ENCODE measurements at places on chromosomes 3 and 15. TPM values are rescaled to one million over a fixed set of nuclear protein-coding genes. Genes with fewer than 3 reads are reported as not detected.

- H3K27me3 ChIP-seq: no peaks in the 10 kb centered on the region
- no peak overlapping the region for H3K4me3 ChIP-seq
- no peak for DNase-seq
- H3K36me3 ChIP-seq: no peaks in the 10 kb centered on the region
- peak overlapping the region; percentile 66 for H3K27ac ChIP-seq
Observed at GRCh38 chr15:99437315-99438223, 128.2 kb upstream of the MEF2A start.

DNA sequence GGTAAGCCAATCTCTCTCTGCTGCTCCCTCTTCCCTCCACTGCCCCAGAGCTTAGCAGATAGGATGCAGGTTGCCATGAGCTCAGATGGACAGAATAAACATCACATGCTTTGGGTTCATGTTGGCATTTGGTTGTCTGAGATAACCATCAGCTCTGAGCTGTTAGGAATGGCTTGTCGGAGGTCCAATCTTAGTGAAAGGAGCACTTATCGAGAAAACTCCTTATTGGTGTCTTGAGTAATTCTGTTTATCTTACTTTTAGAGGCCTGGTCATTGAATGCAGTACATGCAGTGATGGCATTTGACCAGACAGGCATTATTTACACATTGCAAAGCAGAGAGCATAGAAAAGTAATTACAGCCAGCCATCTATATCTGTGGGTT, 99.7 kb downstream of the CEMIP start:
- no peak overlapping the region for H3K4me3 ChIP-seq
- no peak for DNase-seq
- peaks cover 5% of the 10 kb centered on the region for H3K4me1 ChIP-seq
- H3K36me3 ChIP-seq: no peaks in the 10 kb centered on the region
- no peaks in the 10 kb centered on the region for H3K27me3 ChIP-seq
- H3K27ac ChIP-seq: no peak overlapping the region

The RNF7 gene
- total RNA-seq: 98.0 TPM

DNA sequence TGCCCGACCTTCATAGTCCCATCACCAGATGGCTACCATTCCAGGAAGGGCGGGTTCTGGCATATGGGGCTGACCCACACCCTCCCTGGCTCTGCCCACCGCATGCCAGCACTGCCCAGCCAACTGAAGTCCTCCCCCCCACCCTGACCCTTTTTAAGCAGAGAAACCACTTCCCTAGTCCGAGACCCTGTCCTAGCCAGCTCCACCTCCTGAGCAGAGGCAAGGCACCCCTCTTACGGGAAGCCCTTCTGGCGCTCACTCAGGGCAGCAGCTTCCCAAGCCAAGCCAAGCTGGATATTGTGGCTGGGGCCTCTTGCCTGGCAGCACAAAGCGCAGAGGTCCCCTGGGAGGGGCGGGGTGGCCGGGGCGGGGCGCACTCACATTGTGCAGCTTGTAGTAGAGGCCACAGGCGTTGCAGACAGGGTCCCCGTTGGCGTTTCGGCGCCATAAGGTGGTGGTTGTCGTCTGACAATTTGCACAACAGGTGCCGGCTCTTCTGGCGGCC, 11.5 kb downstream of the GATA2 start:
- H3K36me3 ChIP-seq: no peaks in the 10 kb centered on the region
- no peak for DNase-seq
- peaks cover 43% of the 10 kb centered on the region for H3K4me1 ChIP-seq

The CCR8 gene
- not detected for total RNA-seq

The GOLGA8O gene
- not detected for total RNA-seq

GRCh38 chr3:46895204-46895660, 17.7 kb downstream of the PTH1R start:
- H3K4me1 ChIP-seq: peaks cover 41% of the 10 kb centered on the region
- no peak overlapping the region for H3K4me3 ChIP-seq
- no peak overlapping the region for H3K27ac ChIP-seq
- no peaks in the 10 kb centered on the region for H3K36me3 ChIP-seq
- no peak for DNase-seq

GRCh38 chr3:157195965-157196364, 36.0 kb upstream of the CCNL1 start:
- no peaks in the 10 kb centered on the region for H3K27me3 ChIP-seq
- no peak overlapping the region for H3K27ac ChIP-seq
- no peaks in the 10 kb centered on the region for H3K4me1 ChIP-seq
- DNase-seq: no peak
- H3K4me3 ChIP-seq: no peak overlapping the region

- H3K27me3 ChIP-seq: no peaks in the 10 kb centered on the region
- DNase-seq: no peak
- no peak overlapping the region for H3K4me3 ChIP-seq
- no peaks in the 10 kb centered on the region for H3K36me3 ChIP-seq
- no peak overlapping the region for H3K27ac ChIP-seq
- H3K4me1 ChIP-seq: no peaks in the 10 kb centered on the region
Observed at GRCh38 chr3:86814918-86815655, 175.9 kb downstream of the VGLL3 start.

- H3K27ac ChIP-seq: peak overlapping the region; percentile 97
- peak overlapping the region; percentile 97 for H3K4me3 ChIP-seq
- peaks cover 44% of the 10 kb centered on the region for H3K4me1 ChIP-seq
- H3K36me3 ChIP-seq: no peaks in the 10 kb centered on the region
- peak; percentile 93 for DNase-seq
Observed at GRCh38 chr3:43691120-43691995, 620 bp downstream of the ABHD5 start.

The IL20RB gene
- total RNA-seq: 0.83 TPM

DNA sequence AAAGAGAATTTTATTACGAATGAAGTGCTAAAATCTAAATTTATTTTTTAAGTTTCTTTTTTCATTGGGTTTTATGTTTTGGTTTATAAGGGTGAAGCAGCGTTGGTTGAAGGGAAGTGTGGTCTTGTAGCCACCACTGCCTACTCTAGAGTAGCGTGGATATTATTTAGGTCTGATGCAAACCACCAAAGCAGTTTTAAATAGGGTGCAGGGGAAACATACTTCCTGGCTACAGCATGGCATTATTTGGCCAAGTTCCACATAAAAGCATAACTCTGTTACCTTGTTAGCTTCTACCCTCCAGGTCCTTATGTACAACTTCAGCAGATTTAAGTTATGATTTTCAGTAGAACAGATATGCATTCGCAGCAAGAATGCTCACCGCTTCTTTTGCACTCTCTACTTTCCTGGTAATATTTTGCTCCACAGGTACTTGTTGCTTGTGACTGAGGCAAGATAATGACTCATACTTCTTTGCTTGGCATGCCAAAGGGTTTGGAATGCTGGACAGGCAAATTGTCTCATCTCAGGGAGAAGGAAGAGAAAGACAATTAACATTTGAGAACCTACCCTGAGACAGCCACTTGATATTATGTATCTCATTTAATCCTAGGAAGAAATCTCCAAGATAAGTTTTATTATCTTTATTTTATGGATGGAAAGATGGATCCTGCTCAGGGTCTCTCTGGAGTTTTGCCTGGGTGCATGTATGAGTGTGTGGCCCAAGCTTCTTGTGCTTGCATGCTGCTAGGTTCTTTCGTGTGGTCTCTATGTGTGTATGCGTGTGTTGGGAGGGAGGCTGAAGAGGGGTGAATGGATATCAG, 5.4 kb downstream of the TGFBR2 start:
- H3K4me3 ChIP-seq: peak overlapping the region; percentile 28
- H3K36me3 ChIP-seq: no peaks in the 10 kb centered on the region
- H3K27ac ChIP-seq: peak overlapping the region; percentile 91
- peaks cover 79% of the 10 kb centered on the region for H3K4me1 ChIP-seq
- no peak for DNase-seq

DNA sequence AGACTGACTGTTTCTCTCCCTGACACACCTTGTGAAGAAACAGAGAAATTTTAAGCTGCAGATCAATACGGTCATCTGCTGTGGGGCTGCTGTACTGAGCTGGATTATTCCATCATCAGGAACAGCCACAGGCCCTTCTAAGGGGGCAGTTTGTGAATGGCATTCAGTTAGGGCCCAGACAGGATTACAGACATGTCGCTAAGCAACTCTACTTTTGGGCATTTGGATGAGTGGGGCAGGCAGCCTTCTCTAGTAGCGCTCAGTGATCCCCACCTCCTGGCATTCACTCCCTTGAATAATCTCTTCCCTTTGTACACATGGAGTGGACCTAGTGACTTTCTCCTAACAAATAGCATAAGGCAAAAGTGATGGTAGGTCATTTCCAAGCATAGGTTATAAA, 144.4 kb upstream of the RARB start:
- H3K4me3 ChIP-seq: no peak overlapping the region
- H3K4me1 ChIP-seq: peaks cover 7% of the 10 kb centered on the region
- DNase-seq: peak; percentile 66
- no peaks in the 10 kb centered on the region for H3K36me3 ChIP-seq
- no peaks in the 10 kb centered on the region for H3K27me3 ChIP-seq
- no peak overlapping the region for H3K27ac ChIP-seq

The DZIP3 gene
- total RNA-seq: 8.3 TPM

The ARGFX gene
- total RNA-seq: not detected
